Stimulated activated CD8-positive, alpha-beta memory T cell treated with anti-CD3 and anti-CD28 coated beads, Interleukin-4, amount 100 ng/mL, for 48 hours (primary cell): ENCODE measurements at places on chromosomes 4 and X.

GRCh38 chr4:115780835-115781234 is 667.4 kb upstream of the NDST4 start:
- no peak for DNase-seq

DNA sequence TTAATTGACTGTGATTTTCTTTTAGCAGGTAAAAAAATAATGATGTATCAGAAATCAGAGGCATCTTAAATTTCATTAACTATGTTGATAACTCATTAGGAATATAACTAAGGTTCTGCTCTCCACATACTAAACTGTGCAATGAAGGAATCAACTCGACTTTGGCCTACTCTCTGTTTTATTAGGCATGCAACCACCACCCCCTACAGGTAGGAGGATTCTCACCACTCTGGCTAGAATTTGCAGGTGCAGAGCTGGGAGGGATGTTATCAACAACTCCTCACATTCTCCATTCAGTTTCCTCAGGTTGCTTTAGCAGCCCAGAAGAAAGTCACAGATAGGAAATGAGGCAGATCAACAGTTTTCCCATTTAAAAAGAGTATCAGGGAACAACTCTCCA is 160.1 kb downstream of the COX18 start:
- no peak for DNase-seq

DNA sequence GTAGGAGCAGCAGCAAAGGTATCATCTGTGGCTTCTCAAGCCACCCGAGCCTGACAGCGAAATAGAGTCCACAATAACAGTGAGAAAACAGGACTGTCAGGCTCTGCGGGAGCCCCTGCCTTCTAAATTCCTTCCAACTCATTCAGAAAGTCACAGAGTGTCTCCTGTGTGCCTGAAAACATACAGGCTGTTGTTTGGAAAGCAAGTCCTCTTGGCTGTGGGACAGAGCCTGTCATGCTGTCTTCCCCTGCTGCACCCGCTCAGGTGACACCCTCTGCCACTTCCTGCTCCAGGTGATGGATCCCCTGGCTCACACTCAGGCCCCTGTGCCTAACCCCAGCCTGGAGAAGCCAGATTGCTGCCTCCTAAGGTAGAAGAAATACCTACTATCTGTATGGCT is 152.3 kb downstream of the RAB28 start:
- no peak for DNase-seq

- no peak for DNase-seq
Measured at GRCh38 chrX:47648376-47648775, 2.0 kb downstream of the ELK1 start.

GRCh38 chrX:56974408-56974807 is 20.9 kb downstream of the SPIN3 start:
- DNase-seq: no peak

- no peak for DNase-seq
Measured at GRCh38 chrX:107747596-107748161, 27.9 kb downstream of the TSC22D3 start.

GRCh38 chr4:148633720-148634119 is 191.5 kb upstream of the NR3C2 start:
- no peak for DNase-seq

GRCh38 chr4:56317749-56318148 is 69.5 kb downstream of the AASDH start:
- no peak for DNase-seq

DNA sequence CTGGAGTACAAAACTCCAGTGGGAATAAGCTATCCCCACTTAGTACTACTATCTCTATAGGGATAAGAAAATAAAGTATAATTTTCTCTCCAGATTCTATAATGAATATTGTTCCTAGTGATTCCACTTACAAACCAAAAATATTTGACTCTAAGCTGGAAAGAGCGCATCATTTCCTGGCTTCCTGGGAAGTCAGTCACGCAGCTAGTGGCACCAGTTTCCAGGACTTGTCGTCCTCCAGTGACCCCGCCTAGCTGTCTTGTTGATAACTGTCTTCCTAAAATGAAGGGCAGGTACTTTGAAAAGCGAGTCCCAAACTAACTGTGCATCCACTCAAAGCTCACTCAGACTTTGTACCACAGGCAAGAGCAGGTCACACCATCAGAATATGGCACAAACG is 39.3 kb downstream of the LNX1 start:
- DNase-seq: no peak

- DNase-seq: no peak
Measured at GRCh38 chrX:56987741-56988140, 7.6 kb downstream of the SPIN3 start.

DNA sequence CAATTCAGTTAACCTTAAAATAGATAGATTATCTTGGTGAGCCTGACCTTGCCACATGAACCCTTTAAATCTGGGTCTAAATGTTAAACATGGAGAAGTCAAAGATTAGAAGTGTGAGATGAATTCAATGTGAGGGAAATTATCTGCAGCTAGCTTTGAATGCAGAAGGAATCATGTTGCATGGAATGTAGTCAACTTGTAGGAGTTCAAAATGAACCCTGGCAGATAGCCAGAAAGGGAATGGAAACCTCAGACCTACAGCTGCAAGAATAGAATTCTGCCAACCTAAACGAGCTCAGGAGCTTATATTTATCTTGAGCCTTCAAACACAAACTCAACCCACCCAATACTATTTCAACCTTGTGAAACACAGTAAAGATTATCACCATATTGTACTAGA is 632.5 kb downstream of the KCTD8 start:
- DNase-seq: no peak

DNA sequence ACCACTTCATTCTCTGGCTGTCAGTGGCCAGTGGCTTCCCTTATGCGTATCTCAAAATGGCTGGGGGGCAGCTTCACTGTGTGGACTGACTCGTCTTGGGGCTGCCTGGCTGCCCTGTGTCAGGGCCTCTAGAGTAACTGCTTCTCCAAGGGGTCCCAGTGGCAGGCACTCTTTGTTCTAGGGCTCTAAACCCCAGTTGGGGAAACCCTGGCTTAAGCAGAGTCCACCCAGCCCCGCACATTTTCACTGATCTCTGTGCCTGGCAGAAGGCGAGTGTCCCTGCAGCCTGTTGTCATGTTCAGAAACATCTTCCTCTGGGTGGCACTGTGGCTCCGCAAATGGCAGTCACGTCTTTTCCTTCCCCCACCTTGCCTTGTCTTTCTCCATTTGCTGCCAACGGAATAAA is 59.7 kb downstream of the NBDY start:
- no peak for DNase-seq

- no peak for DNase-seq
Measured at GRCh38 chr4:163554870-163555465, 60.5 kb downstream of the TMA16 start.

DNA sequence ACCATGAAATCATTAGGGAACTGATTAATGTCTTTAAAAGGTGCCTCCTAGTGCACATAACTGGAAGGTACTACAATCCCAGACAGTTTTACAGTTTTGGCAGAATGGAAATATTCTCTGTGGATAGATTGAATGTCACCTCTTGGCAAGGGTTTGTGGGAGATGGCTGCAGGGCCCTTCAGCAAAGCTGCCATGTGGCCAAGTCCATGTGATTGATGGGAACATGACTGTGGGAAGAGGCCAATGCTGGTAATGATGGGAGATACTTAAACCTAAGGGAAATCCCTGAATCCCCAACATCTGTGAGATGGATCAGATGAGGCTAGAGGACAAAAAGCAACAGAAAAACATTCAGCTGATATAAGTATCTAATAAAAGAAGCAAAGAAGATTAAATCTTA is 493.7 kb downstream of the MAGEE1 start:
- DNase-seq: no peak

DNA sequence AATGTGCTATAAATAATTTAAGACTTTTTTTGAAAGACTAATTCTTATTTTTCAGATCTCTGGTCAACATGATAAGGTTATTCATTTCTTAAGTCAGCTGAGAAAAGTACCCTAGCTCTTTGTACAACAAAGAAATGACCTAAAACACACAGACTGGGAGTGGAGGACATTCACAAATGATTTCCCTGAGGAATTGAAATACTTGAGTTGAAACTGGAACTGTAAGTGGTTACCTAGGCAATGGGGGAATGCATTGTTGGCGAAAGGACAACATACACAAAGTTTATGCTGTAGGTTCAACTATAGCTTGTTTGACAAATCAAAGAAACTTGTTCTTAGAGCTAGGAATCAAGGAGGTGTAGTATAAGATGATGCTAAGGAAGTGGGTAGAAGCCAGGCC is 915.5 kb downstream of the FAT4 start:
- DNase-seq: no peak

- no peak for DNase-seq
Measured at GRCh38 chr4:178778496-178778895, 1336.3 kb upstream of the AGA start.

DNA sequence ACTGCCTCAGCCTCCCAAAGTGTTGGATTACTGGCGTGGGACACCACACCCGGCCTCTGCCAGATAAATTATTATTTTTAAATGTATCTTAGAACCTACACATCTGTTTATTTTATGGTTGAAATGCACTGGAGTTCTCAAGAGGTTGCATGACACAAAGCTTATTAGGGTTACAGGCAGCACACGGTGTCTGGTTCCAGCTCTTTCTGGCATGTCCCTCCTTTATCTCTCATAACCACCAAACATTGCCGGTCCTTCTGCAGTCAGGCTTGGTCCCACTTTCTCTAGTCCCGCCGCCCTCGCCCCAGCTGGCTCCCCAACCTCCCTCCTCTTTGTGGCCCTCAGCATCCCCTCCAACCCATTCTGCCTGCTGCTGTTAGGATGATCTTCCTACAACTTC is 39.7 kb upstream of the SPRY1 start:
- DNase-seq: no peak

DNA sequence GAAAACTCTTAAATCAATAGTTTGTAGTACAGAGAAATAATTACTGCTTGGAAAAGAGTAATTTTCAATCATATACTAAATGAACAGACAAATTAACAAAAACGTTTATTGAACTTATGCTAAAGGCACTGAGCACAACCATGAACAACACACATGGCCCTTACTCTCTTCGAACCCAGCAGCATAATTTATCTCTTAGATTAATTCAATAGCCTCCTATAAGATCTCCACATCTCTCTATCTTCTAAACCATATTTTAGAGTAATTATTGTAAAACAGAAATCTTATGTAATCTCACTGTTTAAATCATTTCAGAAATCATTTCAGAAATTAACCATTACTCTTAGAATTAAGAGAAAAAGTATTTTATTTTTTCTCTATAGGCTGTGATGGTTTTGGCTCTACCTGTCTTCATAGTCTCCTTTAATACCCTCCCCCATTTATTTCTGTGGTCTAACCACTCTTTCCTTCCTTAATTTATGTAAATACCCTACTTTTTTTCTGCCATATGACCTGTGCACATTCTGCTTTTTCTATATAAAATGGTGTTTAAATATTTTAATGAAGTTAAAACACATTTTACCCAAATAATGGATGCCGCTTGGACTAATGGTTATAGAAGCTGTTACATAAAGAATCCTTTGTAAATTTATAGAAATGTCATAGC is 218.5 kb downstream of the CCSER1 start:
- DNase-seq: no peak

GRCh38 chrX:137031517-137032340 is 2.1 kb downstream of the GPR101 start:
- peak; percentile 35 for DNase-seq

- no peak for DNase-seq
Measured at GRCh38 chrX:104193485-104193884, 27.2 kb downstream of the FAM199X start.

DNA sequence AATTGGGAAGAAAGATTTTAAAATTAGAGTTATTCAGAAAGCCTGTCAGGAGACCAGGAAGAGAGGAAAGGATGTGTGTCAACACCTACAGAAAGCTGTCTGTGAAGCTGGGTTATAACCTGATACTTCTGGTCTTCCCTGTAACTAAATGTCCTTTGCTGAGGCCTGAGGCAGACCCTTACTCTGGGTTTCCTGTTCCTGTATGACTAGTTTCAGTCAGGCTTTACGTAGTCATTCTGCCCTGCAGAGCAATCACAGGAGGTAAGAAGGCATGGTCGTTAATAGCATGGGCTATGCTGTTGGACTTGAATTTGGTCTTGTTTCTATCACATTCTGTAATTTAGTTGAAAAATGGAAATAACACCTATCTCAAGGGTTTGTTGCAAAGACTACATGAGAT is 110.5 kb upstream of the IGFBP7 start:
- no peak for DNase-seq
